ENCODE measurements at places on chromosomes 12 and 14.

DNA sequence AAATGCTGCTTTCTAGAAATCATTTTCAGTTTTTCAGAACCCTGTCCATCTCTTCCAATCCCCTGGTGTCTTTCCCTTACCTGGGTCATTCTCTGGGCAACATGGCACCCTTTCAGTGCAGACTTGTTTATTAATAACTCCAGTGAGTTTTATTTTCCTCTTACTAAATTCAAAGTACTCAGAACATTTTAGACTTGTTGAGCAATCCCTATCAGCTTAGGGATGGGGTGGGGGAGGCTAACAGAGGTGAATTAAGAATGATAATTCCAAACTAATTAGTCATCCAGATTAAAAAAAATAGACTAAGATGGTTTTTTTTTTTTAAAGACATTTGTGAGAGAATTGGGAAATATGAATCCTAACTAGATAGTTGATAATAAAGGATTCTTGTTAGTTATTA lies 10.7 kb downstream of the GPRC5A start:
- no peaks in the 10 kb centered on the region for H3K4me1 ChIP-seq
- no peak overlapping the region for H3K27ac ChIP-seq
- no peak for DNase-seq
- H3K27me3 ChIP-seq: peaks cover 32% of the 10 kb centered on the region

DNA sequence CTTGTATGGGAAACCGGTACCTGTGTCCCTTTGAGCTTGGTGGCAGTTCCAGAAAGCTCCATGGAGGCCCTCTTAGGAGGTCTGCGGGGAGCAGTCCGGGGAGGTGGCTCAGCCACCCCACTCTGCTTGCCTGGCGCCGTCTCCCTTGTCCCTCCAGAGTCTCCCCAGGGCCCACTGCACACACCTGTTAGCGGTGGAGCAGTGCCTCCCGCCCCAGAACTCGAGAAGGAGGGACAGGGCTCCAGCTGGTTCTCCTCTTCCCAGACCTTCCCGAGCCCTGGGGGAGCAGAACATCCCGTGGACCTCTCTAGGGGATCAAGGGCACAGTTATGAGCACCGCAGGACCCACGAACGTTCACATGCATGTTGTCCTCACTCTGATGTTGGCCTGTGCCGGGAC lies 10.8 kb downstream of the ASPG start:
- no peak overlapping the region for H3K4me3 ChIP-seq
- no peak for DNase-seq
- peaks cover 4% of the 10 kb centered on the region for H3K4me1 ChIP-seq
- peak overlapping the region; percentile 58 for H3K27ac ChIP-seq
- peaks cover 12% of the 10 kb centered on the region for H3K27me3 ChIP-seq

DNA sequence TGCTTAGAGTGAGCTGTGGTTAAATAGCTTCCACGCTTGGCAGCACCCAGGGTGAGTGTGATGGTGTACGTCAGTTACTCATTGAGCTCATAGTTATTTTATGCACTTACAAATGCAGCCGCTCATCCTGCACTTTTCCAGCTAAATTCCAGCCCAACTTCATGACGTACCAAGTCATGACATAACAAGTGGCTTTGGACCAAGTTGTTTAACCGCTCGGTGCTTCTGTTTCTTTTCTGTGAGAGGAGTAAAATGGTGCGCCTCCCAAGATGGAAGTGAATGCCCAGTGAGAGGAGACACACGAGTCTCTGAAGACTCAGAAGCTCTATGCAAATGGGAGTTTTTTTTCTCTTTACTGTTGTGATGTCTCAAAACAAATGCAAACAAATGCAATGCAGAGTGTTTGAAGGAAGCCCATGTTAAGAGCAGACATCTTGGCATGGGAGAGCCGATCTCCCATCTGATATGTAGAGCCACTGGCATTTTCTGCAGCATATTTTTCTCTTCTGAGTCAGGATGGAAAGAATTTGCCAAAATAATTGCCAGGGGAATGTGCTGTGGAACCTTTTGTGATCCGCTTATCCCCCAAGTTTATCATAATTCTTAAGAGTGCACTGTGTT lies 72.2 kb downstream of the FBXW8 start:
- no peaks in the 10 kb centered on the region for H3K4me1 ChIP-seq
- peaks cover 2% of the 10 kb centered on the region for H3K36me3 ChIP-seq
- H3K4me3 ChIP-seq: no peak overlapping the region
- no peak for DNase-seq
- no peaks in the 10 kb centered on the region for H3K27me3 ChIP-seq

DNA sequence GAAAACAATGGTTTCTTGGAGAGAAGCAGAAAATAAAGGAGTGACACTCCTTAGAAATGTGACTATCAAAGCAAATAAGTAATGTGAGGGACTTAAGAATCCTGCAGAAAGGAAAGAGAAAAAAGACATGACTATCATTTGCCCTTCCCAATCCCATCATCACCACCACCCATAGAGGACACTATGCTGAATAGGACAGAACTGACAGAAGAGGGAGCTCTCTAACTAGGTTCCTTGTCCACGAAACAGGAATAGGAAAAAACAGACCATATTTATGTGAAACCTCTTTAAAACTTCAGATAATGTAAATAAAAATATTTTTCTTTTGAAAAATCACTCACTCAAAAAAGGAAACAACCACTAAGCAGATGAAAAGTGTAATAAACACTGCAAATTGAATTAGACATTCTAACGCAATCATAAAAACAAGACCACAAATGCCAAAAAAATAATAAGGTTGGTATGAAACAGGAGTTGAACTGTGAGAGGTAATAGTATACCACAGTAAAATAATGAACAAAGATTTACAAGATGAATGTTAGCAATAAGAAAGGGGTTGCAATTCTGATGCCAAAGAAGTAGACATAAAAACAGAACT lies 24.1 kb downstream of the KLRD1 start:
- no peak for DNase-seq
- peaks cover 5% of the 10 kb centered on the region for H3K4me1 ChIP-seq
- H3K27ac ChIP-seq: no peak overlapping the region
- H3K27me3 ChIP-seq: no peaks in the 10 kb centered on the region
- H3K36me3 ChIP-seq: no peaks in the 10 kb centered on the region

- H3K36me3 ChIP-seq: no peaks in the 10 kb centered on the region
- H3K4me1 ChIP-seq: no peaks in the 10 kb centered on the region
- DNase-seq: no peak
- no peak overlapping the region for H3K27ac ChIP-seq
Observed at GRCh38 chr12:28051516-28052354, 79.2 kb upstream of the PTHLH start.

DNA sequence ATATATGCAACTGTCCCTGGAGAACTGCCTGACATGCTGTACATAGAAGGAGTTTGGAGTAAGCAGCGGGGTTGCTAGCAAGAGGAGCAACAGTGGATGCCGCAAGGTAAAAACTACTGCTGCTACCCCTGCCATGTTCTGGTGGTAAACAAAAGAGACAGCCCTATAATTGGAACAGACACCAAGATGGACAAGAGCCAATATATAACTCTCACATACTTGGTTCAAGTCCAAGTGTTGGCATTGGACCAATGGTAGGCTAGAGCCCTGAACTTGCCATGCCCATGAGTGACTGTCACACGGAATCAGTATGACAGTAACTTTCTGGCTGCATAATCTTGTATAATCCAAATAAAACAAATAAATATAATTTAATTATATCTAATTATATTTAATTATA lies 13.7 kb downstream of the ATXN7L3B start:
- no peak overlapping the region for H3K4me3 ChIP-seq
- no peak for DNase-seq
- no peaks in the 10 kb centered on the region for H3K27me3 ChIP-seq

DNA sequence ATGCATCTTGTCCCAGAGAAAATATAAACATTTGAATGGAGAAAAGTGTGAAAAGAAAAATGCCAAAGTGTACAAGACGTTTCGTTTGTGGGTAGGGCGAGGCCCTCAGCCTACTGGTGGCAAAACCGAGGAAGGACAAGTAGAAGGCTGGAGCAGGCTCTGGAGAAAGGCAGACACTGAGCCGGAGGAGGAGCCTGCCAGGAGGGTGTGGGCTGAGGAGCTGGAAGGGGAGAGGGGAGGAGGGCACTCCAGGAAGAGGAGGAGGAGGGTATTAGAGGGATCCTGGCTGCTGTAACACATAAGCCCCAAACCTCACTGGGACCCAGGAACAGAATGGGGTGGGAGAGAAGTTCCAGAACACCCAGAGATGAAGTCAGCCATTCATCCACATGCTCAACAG lies 47.7 kb downstream of the CLMN start:
- H3K27me3 ChIP-seq: peaks cover 30% of the 10 kb centered on the region
- no peaks in the 10 kb centered on the region for H3K36me3 ChIP-seq
- DNase-seq: no peak
- H3K4me3 ChIP-seq: no peak overlapping the region

DNA sequence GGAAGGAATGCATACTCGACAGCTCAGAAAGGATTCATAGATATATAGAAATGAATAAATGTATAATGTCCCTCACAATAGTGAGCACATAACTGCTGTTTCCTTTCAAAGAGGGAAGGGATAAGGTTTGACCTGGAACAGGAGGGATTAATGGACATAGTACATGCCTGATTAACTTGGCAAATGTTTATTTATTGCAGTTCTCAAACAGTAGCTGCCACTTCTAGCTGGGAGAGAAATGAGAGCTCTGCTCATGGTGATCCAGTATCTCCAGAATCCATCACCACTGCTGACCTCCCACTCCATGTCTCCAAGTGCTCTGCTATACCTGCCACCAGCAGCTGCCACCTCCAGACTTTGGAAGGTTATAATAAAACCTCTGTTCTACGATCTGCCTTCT lies 108.1 kb downstream of the LRIG3 start:
- no peak for DNase-seq
- H3K4me1 ChIP-seq: no peaks in the 10 kb centered on the region
- H3K27ac ChIP-seq: no peak overlapping the region
- no peaks in the 10 kb centered on the region for H3K27me3 ChIP-seq

DNA sequence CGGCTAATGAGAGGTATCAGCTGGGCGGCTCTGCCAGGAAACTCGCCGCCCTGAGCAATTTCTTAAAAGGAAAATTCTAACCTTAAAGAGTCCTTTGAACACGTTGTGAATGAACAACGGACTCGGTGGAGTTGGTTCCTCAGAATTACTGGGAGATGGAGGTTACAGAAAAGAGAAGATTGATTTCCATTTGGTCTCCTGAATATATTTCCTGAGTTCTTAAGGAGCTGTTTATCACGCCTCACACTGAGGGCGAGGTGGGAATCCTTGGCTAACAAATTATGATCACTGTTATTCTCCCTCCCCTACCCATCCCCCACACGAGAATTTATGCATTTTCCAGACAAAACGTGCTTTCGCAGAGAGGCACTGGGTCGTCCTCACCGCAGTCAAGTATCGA lies 194.5 kb upstream of the C14orf180 start:
- peaks cover 8% of the 10 kb centered on the region for H3K27me3 ChIP-seq
- no peak for DNase-seq
- H3K4me1 ChIP-seq: peaks cover 19% of the 10 kb centered on the region
- no peak overlapping the region for H3K4me3 ChIP-seq
- peak overlapping the region; percentile 88 for H3K27ac ChIP-seq

- H3K27ac ChIP-seq: no peak overlapping the region
- no peaks in the 10 kb centered on the region for H3K27me3 ChIP-seq
- H3K4me1 ChIP-seq: no peaks in the 10 kb centered on the region
- no peak overlapping the region for H3K4me3 ChIP-seq
- no peak for DNase-seq
- no peaks in the 10 kb centered on the region for H3K36me3 ChIP-seq
Observed at GRCh38 chr12:66531766-66532165, 147.1 kb downstream of the GRIP1 start.

DNA sequence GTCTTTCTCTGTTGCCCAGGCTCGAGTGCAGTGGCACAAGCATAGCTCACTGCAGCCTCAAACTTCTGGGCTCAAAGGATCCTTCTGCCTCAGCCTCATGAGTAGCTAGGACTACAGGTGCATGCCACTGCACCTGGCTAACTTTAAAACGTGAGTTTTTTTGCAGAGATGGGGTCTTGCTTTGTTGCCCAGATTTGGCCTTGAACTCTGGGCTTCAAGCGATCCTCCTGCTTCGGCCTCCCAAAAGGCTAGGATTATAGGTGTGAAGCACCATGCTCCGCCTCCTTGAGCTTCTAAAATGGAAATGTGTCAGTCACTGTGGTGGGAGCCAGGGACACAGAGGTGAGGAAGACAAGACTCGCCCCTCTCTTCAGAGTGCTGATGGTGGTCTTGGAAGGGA lies 45.6 kb downstream of the WSCD2 start:
- no peaks in the 10 kb centered on the region for H3K36me3 ChIP-seq
- DNase-seq: no peak
- H3K4me1 ChIP-seq: no peaks in the 10 kb centered on the region
- H3K27ac ChIP-seq: no peak overlapping the region
- peaks cover 12% of the 10 kb centered on the region for H3K27me3 ChIP-seq
- H3K4me3 ChIP-seq: no peak overlapping the region

DNA sequence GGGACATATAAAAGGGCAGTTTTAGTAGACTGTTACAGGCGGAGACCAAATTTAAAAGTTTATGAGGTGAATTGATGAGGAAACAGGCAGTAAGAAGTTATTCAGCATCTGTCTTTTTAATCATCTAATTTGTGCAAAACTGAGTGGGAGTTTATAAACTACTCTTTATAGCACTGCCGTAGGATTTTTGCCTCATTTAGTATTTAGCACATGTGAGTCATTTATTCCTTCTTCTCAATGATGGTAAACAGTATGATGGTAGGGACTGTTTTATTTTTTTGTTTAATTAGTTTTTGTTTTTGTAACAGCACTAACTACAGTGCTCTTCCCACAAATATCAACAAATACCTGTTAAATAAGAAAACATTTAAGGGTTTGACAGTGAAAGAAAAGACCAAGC lies 20.6 kb downstream of the TOGARAM1 start:
- no peak for DNase-seq
- H3K4me1 ChIP-seq: peaks cover 16% of the 10 kb centered on the region
- no peaks in the 10 kb centered on the region for H3K36me3 ChIP-seq
- no peak overlapping the region for H3K4me3 ChIP-seq
- no peaks in the 10 kb centered on the region for H3K27me3 ChIP-seq

DNA sequence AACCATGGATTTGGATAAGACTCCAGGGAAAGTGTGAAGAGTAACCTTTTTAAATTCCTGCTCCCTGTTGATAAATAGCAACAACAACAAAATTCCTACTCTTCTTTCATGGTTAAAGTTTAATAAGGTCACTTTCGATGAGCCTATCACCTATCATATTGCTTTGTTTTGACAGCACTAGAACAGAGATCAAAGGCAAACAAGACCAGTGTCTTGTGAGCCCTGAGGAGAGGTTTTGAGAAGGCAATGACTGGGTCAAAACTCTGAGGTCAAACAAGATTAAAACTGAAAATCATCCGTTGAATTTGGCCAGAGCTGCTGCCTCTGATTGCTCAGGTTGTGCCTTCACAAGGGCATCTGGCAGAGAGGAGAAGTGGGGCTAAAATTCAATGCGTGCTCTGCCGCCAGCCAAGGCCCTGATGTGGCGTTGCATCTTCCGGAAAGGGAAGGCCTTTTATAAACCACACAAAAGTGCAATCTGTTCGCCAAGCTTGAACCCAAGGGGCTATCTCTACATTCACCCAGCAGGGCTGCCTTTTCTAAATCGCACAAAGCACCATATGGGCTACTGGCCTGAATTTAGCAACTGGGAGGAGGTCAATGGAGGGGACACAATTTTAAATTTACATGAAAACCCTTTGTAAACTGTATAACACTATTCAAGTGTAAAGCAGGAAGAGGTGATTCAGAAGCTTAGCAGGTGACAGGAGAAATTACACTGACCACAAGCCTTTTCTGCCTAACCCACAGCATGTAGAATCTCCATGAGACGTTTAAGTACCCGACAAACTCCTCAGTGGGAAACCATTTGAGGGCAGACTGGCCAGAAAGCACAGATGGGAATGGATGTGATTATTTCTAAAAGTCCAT lies 140.8 kb downstream of the DAD1 start:
- no peak for DNase-seq
- H3K4me3 ChIP-seq: no peak overlapping the region
- no peaks in the 10 kb centered on the region for H3K27me3 ChIP-seq
- H3K27ac ChIP-seq: no peak overlapping the region

- H3K36me3 ChIP-seq: no peaks in the 10 kb centered on the region
- DNase-seq: no peak
- H3K27me3 ChIP-seq: peaks cover 53% of the 10 kb centered on the region
- no peak overlapping the region for H3K4me3 ChIP-seq
Observed at GRCh38 chr14:101475456-101476257, 85.6 kb upstream of the DIO3 start.
